ENCODE measurements at places on chromosomes 16 and 17. TPM values are rescaled to one million over a fixed set of nuclear protein-coding genes. Genes with fewer than 3 reads are reported as not detected.

The PRKCA gene
- 175 TPM for total RNA-seq

The UTS2R gene
- total RNA-seq = not detected

The CDK3 gene
- 9.8 TPM for total RNA-seq

The CDH15 gene
- not detected for total RNA-seq

The NPIPA7 gene
- 2.3 TPM for total RNA-seq

- no peak overlapping the region for H3K27ac ChIP-seq
- H3K4me3 ChIP-seq = no peak overlapping the region
- H3K4me1 ChIP-seq = no peaks in the 10 kb centered on the region
- no peak for DNase-seq
Measured at GRCh38 chr16:85353839-85354685, 241.8 kb upstream of the CIBAR2 start.

- H3K27ac ChIP-seq = no peak overlapping the region
- H3K36me3 ChIP-seq = no peaks in the 10 kb centered on the region
- peaks cover 6% of the 10 kb centered on the region for H3K27me3 ChIP-seq
- DNase-seq = no peak
- no peak overlapping the region for H3K4me3 ChIP-seq
- H3K4me1 ChIP-seq = no peaks in the 10 kb centered on the region
Measured at GRCh38 chr17:7712111-7712771, 5.3 kb upstream of the DNAH2 start.

DNA sequence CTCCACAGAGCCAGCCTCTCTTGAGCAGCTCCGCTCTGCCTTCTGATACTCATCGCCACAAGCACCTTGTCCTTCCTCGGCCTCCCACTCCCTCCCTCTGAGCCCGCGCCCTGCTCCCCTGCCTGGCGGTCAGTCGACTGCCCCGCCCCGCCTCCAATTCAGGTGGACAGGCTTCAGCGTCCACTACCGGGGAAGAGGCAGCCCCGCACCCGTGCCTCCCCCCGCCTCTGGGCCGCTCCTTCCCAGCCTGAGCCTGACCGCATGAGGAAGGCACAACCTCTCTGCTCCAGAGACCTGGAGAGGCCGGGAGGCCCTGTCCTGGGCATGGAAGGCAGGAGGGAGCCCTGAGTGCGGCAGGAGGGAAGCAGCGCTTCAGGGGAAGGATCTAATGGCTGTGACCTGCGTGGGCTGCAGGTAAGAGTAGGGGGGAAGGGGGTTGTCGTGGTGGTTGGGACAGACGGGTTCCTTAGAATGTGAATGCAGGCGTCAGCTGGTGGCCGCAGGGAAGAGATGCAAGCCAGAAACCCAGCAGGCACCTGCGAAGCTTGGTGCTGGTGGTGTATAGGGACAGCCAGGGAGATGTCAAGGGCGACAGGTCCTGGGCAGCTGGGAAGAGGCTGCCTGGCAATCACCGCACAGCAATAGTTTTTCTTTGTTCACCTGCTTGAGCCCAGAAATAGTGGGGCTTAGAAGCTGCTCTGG lies 3.0 kb upstream of the SLC6A4 start:
- no peak for DNase-seq
- no peaks in the 10 kb centered on the region for H3K36me3 ChIP-seq
- no peaks in the 10 kb centered on the region for H3K27me3 ChIP-seq

- peaks cover 2% of the 10 kb centered on the region for H3K36me3 ChIP-seq
- no peak overlapping the region for H3K27ac ChIP-seq
- no peaks in the 10 kb centered on the region for H3K27me3 ChIP-seq
- H3K4me3 ChIP-seq = no peak overlapping the region
- H3K4me1 ChIP-seq = no peaks in the 10 kb centered on the region
Measured at GRCh38 chr17:37047631-37048104, 98.9 kb downstream of the AATF start.

DNA sequence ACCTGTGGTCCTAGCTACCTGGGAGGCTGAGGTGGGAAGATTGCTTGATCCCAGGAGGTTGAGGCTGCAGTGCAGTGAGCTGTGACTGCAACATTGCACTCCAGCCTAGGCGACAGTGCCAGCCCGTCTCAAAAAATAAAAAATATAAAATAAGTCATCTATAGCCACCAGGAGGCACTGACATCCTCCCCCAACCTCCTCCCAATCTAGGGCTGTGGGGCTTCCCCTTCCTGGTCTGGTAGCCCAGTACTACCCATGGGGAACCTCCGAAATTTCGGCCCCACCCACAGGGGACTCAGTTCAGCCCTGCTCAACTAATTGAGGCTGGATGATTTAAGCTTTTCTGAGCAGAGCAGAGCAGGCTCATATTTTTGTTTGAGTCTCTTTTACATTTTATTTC lies 3.2 kb downstream of the ZSCAN10 start:
- peak overlapping the region; percentile 44 for H3K27ac ChIP-seq
- peaks cover 28% of the 10 kb centered on the region for H3K4me1 ChIP-seq
- no peaks in the 10 kb centered on the region for H3K36me3 ChIP-seq
- H3K27me3 ChIP-seq = no peaks in the 10 kb centered on the region
- DNase-seq = peak; percentile 64

DNA sequence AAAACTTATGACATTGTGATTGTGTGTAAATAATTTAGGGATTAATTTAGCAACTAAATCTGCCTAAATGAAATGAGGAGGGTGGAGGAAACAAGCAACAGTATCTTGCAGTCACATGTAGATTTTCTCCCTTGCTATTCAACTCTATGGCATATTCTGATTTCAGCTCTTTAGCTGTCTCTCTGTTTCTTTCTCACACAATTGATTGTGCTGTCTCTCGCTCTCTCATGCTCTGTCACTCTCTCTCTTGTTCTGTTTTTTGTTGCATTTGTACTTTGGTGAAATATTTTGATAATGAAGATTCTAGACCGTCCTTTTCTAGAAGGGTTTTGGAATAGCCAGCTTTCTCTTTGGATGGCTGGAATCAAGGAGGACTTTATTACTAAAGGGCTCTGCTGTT lies 70.6 kb downstream of the BCAS3 start:
- no peak overlapping the region for H3K4me3 ChIP-seq
- no peaks in the 10 kb centered on the region for H3K27me3 ChIP-seq
- H3K27ac ChIP-seq = no peak overlapping the region
- no peak for DNase-seq
- H3K36me3 ChIP-seq = no peaks in the 10 kb centered on the region

GRCh38 chr16:11521055-11521454 lies 65.7 kb downstream of the LITAF start:
- no peaks in the 10 kb centered on the region for H3K36me3 ChIP-seq
- DNase-seq = no peak
- H3K4me1 ChIP-seq = no peaks in the 10 kb centered on the region
- H3K4me3 ChIP-seq = no peak overlapping the region

All from naive thymus-derived CD4-positive, alpha-beta T cell (primary cell).